ENCODE measurements at places on chromosomes 3 and 15.

- DNase-seq, result peak; percentile 88
These were observed 99.6 kb downstream of the FNDC3B start for GRCh38 chr3:172138792-172139507.

- no peak for DNase-seq
These were observed 14.5 kb downstream of the TIPARP start for GRCh38 chr3:156688632-156689452.

DNA sequence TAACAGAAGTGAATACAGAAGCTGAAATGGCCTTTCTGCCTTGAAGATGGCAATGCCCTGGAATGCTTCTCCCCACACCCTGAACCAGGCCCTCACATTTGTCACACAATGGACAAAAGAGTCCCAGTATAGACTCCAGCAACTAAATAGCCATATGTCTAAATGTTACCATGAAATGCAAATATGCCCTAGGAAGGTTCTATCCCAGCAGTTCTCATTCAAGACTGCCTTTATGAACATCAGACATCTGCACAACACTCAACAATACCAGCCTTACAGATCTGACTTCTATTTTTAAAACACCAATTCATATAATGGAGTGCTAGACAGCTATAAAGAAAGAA lies 7.9 kb downstream of the ITGB5 start:
- no peak for DNase-seq

- DNase-seq, result no peak
These were observed 20.0 kb downstream of the SPTSSB start for GRCh38 chr3:161351330-161351729.

- no peak for DNase-seq
These were observed 109.9 kb downstream of the SENP2 start for GRCh38 chr3:185696039-185696438.

DNA sequence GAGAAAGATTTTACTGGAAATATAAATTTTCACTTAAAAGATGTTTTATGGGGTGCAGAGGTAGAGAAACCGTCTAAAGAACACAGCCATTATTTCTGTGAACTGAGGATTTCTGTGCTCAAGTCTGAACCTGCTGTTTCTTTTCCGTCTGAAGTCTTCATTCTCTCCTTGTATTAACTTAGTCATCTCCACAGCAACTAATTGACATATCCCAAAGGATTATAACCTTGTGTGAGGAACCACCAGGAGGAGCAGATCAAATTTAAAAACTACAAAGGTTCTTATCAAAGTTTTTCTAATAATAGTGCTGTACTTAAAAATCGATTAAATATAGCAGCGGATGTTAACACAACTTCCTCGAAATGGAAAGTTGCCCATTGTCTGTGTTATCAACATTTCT lies 31.1 kb upstream of the ICE2 start:
- DNase-seq, result no peak

DNA sequence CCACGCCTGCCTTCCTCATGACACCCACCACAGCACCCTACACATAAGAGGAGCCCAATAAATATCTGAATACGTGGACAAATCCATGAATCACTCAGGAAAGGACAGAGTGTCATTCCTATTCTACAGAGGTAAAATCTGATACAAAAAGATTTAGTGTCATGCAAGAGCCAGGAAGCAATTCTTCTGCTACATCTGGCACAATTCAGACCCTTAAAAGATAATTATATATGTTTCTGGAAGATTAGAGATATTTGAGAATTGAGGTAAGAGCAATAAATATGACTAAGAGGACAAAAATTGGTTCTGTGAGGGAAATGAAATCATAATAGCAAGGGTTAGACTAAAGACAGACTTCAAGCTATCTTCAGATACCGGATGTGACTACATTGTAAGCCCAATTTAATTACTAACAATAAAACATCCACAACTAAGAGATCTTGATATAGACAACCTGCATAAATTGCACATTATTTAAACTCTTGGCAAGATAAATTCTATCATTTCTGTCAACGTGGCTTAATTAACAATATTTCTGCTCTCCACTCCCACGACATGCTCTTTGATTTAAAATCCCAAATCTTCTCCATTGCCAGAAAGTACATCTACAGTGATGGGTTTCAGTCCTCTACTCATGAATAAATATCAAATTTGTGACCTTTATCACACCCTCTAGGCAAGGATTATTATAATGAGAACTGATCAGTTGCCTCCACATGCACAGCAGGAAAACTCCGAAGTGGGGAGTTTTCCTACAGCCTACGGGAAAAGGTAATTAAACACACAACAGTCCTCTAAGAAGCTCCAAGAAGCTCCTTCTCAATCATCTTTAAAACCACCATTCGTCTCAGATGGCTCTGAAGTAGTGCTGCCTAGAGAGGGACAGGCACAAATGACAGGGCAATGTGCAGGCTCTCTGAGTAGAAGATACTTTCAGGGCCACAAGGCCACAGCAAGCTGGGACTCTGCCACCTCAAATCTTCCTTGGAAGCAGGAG lies 32.6 kb downstream of the MB21D2 start:
- DNase-seq, result no peak

GRCh38 chr3:186141790-186142189 lies 32.9 kb upstream of the ETV5 start:
- no peak for DNase-seq

GRCh38 chr3:172713316-172713715 lies 2.4 kb upstream of the NCEH1 start:
- DNase-seq, result no peak

GRCh38 chr3:112391648-112392047 lies 58.7 kb downstream of the CD200 start:
- DNase-seq, result no peak

- DNase-seq, result no peak
These were observed 26.7 kb upstream of the DRD3 start for GRCh38 chr3:114205541-114205940.

GRCh38 chr3:17946619-17947018 lies 204.2 kb upstream of the TBC1D5 start:
- no peak for DNase-seq

DNA sequence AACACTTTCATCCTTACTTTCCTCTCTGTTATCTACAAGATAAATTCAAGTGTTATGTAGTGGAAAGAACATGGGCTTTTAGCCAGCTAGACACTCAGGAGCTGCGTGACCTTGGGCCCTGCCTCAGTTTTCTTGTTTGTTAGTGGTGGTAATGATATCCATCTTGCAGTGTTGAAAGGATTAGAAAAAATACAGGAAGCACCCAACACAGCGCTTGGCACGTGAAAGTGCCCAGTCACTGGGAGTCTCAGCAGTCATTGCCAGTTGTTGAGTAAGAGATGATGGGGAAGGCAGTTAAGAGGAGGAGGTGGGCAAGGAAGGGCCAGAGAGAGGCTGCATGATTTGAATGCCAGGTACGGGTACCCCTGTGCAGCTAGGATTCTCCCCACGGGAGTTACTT lies 5.3 kb downstream of the PDIA5 start:
- no peak for DNase-seq

DNA sequence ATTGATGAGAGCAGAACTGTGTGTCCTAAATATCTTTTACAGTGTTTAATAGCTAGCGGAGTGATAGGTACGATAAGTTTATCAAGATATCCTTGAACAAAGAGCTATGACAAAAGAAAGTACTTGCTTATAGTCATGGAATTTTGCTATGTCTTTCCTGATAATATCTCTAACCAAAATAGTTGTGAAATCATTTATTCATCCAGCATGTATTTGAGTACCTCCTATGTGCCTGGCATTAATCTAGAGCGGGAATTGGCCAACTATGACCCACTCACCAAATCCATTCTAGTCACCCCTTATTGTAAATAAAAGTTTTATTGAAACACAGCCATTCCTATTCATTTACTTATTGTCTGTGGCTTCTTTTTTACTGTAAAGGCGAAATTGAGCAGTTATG lies 46.6 kb downstream of the ZFAND6 start:
- DNase-seq, result no peak

GRCh38 chr15:31004220-31004733 lies 12.8 kb upstream of the MTMR10 start:
- DNase-seq, result peak; percentile 59

DNA sequence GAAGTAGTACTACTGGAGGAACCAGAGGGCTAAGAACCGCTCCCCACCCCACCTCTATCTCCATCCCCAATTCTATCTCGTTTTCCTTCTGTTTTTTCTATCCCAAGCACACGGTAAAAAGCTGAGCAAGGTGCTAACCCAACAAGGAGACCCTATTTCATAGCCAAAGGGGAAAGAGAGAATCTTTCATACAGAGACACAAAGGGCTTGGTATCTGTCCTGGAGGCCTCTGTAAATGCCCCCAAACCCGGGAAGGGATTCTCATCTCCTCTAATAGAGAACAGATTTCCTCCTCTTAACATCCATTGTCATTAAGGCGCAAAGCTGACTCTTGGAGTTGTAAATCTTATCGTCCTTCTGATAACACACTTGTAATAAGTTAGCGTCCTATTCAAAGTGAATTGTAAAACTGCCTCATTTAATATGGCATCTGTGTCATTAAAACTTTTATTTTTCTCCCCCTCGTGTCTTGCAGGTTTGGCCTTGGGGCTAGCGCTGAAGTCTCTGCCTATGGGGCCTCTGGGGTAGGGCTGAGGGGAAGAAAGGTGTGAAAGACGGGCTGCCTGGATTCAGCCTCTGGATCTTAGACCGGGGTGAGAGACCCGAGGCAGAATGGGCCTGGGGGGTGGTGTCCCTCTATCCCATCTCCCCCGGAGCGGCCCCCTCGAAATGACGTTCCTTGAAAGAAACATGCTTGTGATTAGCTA lies 12.1 kb downstream of the NR2F2 start:
- no peak for DNase-seq

- DNase-seq, result no peak
These were observed 100.1 kb downstream of the DPH6 start for GRCh38 chr15:35445891-35446290.

GRCh38 chr3:119891944-119892721 lies 110.2 kb downstream of the NR1I2 start:
- peak; percentile 83 for DNase-seq

- DNase-seq, result no peak
These were observed 41.9 kb upstream of the TEX55 start for GRCh38 chr3:119104031-119104430.

DNA sequence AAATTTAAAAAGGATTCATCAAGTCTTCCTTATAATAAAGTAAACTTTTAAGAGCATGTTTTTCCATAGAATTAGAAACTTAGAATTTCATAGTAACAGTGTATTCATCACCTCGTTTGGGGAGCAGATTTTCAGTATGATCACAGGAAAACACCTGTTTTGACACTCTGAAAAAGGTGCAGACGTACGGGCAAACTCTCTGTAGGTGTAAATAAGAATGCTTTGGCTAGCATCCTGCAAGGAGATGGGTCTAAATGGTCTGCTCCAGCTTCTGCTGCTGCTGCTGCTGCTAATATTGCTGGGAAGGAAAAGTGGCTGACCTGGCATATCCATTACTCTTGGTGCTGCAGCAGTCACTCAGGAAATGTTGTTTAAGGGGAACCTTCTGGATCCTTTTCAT lies 66.0 kb downstream of the MBNL1 start:
- no peak for DNase-seq

DNA sequence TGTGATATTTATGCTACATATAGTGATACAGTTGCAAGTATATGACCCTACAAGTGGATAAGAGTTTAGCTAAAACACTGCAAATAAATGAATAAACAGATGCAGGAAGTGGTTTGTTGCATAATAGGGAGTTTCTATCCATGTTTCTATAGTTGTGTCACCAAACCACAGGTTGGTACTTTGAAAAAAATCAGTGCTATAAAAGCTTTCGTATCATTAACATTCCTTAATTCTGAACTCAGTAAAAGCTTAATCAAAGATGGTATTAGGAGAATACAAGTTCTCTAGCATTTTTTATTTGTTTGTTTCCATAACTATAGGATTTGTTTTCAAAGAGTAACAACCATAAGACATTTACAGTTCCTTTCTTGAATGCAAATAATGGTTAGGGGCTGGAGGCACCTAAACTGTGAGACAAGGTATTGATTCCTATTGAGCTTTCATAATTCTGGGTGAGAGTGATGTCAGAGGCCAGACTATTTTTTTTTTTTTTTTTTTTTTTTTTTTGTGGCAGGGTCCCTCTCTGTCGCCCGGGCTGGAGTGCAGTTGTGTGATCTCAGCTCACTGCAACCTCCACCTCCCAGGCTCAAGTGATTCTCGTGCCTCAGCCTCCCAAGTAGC lies 29.6 kb downstream of the CPOX start:
- no peak for DNase-seq

DNA sequence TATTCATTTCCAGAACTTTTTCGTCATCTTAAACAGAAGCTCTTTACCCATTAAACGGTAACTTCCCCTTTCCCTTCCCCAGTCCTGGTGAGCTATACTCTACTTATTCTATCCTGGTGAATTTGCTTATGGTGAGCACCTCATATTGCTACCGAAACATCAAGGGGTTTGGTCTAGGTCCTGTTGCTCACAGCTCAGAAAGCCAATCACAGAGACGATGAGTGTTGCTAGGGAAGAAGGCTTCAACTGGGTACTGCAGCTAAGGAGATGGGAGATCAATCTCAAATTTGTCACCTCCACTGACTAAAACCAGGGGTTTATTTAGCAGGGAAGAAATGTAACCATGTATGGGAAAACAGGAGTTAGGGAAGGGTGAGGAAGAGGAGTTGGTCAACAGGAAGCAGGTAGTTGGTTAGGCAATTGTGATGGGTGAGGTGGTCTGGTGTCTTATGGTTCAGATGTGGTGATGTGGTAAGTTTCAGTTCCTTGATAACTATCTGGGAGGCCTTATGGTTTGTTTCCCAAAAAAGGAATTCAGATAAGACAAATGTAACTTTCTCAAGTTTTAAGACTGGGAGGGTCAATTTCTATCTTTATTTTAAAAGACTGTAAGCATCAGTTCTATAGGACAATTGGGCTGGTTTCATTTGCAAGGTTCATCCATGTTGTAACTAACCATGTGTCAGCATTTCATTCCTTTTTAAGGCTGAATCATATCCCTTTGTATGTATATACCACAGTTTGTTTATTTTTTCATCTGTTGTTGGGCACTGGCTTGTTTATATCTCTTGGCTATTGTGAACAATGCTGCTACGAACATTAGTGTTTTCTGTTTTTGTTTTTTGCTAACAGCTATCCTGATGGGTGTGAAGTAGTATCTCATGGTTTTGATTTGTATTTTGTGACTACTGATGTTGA lies 24.3 kb downstream of the ARHGAP11B start:
- DNase-seq, result no peak

GRCh38 chr15:99504823-99505551 lies 60.8 kb upstream of the MEF2A start:
- no peak for DNase-seq

DNA sequence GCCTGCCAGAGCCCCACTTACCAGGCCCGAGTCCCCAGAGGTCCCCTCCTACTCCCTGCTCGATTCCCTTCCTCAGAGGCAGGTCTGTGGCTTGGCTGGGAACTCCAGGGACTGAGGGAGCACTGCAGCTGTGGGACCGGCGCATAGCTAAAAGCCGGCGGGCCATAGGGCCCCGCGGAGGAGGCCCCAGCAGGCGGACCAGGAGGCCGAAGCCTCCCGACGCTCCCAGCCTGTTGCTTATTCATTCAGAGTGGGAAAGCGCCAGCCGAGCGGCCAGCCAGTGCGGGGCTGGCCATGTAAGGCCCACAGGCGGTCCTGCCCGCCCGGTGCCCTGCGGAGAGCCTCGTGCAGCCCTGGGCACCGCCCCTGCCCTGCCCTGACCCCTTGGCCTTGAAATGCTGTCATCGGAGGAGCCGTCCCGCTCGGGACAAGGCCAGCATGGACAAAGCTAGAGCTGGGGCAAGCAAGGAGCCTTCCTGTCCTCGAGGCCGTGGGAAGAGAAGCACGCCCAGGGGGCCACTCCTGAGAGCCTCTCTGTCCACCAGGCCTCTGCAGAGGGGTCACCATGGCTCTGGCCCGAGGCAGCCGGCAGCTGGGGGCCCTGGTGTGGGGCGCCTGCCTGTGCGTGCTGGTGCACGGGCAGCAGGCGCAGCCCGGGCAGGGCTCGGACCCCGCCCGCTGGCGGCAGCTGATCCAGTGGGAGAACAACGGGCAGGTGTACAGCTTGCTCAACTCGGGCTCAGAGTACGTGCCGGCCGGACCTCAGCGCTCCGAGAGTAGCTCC lies at the start of gene LOXL1:
TSS of gene LOXL1 (plus strand) at position 244 of the 784 bp plus-strand sequence. CDS start at position 566, 322 bp downstream.
- DNase-seq, result peak; percentile 43
